CD4-positive, alpha-beta T cell treated with Interleukin-15 for 4 hours (primary cell): ENCODE measurements at places on chromosomes 5 and 9.
A peak's percentile ranks its signal among the peaks of the same experiment; 100 is the strongest.

GRCh38 chr5:3361811-3362605, 233.6 kb upstream of the IRX1 start:
- no peak for DNase-seq

GRCh38 chr9:27205198-27205597, 91.8 kb downstream of the EQTN start:
- DNase-seq, result no peak

DNA sequence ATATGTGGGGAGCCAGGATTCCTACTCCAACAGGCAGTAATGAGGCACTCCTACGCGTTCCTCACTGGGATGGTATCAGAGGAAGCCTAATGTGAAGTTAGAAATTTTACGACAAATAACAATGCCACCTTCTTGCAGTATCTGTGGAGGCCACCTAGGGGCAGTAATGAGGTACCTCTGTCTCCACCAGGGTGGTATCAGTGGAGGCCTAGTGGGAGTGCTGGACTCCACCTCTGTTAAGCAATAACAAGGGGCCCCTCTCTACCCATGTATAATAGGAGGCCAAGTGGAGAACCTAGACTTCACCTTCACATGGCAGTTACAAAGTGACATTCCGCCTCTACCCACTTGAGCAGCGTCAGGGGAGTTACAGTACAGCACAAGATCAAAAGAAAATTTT, 147.9 kb downstream of the PLPPR1 start:
- no peak for DNase-seq

GRCh38 chr9:134382733-134383132, 56.5 kb downstream of the RXRA start:
- no peak for DNase-seq

DNA sequence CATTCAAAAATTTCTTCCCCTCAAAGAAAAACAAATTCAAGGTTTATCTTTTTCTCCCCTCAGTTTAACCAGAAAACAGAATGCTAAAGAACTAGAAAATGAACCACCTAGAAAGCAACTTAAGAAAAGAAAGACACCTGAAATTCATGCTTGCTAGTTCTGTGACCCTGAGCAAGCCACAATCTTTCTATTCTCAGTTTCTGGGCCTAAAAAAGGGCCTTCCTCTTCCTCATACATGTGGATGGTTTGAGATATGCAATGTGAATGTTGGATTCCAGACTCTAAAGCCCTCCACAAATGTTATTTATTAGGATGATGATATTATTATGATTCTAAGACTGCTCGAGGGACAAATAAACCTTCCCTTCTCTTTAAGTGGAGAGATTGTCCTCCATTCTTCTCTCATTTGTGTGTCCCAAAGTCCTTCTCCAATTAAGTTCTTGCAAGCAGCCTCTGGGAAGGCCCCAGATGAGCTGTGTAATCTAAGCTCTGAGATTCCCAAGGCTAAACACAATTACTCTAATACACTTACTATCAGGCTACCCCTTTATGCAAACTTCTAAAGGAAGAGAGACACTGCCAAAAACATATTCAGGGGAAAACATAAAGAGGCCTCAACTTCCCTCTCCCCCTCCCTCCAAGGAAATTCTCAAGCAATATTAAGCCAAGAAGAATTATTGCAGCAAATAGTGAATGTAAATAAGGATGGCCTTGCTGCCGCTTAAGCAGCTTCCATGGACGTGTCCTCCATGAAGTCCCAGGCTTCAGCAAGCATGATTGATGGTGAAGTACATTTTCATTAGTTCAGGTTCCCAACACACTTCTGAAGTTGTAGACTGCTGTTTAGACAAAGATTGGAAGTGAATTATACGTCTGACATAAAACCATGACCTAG, 80.2 kb downstream of the PRKACG start:
- DNase-seq, result no peak

DNA sequence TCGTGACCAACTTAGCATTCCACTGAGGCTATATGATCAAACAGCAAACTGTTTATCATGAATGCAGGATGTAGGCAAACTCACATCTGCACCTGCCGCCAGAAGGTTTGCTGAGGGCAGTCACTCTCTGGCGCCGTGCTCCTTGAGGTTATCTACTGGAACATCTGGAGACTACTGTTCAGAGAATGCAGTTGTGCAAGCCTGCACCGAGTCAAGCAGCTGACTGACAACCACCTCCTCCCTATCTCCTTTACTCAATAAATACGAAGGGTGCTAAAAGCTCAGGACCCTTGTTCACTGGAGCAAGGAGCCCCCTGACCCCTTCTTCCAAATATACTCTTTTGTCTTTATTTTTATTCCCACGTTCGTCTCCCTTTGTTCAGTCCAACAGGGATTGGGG, 27.1 kb downstream of the CCDC125 start:
- no peak for DNase-seq

DNA sequence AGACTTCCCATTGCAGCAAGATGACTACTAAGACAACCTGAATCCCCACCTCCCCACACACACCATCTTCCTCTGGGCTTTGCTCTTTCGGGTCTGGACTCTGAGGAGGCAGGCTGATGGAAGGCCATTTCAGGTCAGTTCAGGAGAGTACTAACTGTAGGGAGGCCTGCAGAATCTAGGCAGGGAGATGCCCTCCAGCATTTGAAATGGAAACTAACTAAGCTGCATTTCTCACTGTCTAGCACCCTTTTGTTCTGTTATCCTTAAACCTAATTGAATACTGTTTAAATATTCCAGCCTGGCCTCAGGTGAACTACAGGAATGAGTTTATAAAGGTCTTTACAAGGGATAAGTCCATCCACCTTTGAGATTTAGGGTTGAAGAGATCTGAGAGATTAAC, 4.9 kb upstream of the TBCA start:
- no peak for DNase-seq

- no peak for DNase-seq
Observed at GRCh38 chr9:99150451-99151171, 45.7 kb downstream of the TGFBR1 start.

GRCh38 chr5:82259172-82259800, 18.9 kb downstream of the RPS23 start:
- DNase-seq, result no peak

DNA sequence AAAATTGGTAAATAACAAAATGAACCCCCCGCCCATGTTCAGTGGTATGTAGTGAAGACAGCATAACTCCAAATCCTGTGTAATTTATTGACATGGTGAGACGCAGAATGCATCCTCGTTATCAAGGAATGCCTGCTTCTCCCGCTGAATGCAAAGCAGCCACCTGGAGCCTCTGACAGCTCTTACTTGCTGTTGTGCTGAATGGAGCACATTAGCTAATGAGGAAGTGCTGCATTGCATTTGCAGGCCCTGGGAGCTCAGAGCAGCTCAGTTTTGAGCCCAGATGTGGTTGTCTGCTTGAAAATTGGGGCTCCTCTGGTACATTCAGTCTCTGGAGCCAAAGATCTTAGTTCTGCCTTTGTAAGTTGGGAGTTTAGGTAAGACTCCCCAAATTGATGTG, 28.9 kb downstream of the PLAC8L1 start:
- no peak for DNase-seq

- no peak for DNase-seq
Observed at GRCh38 chr5:181158869-181159268, 11.5 kb downstream of the OR2V2 start.

DNA sequence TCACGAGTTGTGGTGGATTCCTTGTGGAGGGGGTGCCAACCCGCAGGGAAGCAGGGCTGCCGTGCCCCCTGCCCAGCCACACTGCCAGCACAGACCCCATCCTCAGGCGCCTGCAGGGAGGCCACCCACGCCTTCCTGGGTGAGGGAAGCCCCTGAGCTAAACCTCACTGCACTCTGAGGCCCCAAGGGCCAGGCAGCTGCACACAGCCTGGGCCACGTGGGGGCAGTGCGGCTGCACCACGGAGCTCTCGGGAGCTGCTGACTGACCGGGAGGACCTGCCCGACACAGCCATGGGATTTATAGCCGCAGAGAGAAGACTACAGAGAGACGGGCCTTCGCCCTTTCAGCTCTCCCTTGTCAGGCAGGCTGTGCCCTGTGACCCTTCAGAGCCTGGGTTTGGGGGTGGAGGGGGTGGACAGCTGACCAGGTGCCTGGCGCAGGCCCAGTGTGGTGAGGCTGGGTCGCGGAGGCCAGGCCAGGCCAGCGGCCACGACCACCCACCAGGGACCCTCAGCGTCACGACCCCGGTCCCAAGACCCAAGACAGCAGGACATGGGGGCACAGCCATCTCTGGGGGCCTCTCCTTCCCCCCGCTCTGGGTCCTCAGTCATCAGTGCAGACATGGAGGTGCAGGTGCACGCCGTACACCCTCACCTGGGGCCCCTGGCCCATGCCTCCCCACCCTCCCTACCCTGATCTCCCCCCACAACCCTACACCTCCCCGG, 4.3 kb upstream of the AHRR start:
- no peak for DNase-seq

DNA sequence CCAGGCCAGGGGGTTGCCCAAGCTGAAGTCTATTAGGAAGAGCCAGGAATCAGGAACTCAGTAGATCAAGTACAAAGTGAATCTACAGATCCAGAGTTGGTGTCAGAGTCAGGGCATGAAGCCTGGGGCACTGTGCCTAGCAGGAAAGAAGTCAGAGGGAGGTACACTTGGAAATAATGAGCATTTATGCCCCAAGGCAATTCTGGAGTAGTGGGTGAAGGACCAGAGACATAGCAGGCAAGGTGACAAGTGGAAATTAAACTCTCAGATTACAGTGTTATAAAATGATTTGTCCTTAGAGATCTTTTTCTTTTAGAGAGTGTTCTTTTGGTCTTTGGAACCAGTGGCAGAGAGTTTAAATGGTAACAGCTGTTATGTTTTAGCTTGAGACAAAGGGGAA, 138.0 kb downstream of the ADAMTSL1 start:
- no peak for DNase-seq

DNA sequence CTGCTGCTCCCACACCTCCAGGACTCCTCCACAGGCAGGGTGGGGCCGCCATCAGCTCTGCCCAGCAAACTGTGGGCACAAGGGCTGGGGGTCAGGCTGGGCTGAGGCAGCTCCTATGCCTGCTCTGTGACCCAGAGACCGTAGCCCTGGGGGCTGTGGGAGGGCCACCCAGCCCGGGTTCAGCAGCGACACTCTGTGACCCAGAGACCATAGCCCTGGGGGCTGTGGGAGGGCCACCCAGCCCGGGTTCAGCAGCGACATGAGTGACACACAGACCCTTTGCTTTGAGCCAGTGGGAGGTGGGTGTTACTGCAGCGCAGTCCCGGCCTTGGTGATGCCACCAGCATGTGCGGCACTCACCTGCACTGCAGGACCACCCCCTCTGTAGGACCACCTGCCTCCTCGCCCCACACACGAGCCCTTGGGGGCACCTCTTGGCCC, 118.9 kb upstream of the LPCAT1 start:
- DNase-seq, result no peak

- no peak for DNase-seq
Observed at GRCh38 chr5:157533011-157533481, 42.5 kb downstream of the ADAM19 start.

DNA sequence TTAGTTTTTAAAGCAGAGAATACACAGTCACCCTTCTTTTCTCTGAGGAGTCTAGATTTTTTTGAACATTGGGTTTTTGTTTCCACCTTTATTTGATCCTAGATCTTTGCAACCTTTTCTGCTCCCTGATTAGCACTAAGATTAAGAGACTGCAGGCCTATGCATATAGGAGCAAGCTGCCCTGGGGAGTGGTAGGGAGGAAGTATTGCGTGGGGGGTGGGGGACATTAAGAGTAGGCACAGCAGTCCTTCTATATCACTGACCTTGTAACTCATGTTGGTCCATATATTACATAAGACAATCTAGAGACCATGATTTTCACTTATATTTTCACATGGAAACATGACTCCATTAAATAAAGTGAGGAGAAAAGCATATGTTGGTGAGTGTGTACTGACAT, 149.1 kb downstream of the ADGRV1 start:
- DNase-seq, result no peak

GRCh38 chr5:10689391-10690081, 71.5 kb downstream of the DAP start:
- no peak for DNase-seq

DNA sequence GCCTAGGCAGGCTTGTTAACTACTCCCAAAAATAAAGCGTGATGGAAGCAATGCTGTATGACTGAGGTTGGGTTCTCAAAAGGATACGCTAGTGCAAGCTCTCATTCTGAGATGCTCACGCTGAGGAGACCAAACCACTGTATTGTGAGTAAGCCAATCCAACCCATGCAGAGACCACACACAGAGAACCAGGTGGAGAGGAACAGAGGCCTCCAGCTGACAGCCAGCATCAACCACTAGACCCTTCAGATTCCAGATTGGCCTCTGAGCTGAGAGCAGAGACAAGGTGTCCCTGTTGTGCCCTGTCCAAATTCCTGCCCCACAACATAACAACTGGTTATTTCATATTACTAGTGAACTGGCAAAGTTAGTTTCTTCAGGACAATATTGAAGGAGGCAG, 4.5 kb downstream of the TSTD2 start:
- DNase-seq, result no peak

DNA sequence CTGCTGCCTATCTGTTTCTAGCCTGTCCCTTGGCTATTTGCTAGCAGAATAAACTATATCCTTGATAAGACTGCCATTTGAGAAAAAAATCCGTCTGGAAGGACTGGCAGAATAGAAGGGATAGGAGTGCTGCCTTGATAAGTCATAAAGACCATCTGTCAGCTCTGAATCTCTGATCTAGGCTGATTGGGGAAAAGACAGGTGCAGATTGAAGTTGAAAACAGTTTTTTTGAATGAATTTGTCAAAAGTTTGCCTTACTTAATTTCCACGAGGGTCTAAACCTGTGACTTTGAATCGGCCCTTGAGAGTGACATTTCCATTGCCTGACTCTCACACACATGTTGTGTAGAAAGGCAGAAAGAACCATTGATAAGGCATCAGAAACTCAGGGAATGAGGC, 218.6 kb downstream of the MAN2A1 start:
- no peak for DNase-seq

GRCh38 chr5:86971034-86971571, 296.6 kb upstream of the RASA1 start:
- peak; percentile 15 for DNase-seq

- no peak for DNase-seq
Observed at GRCh38 chr9:88399966-88400365, 11.7 kb downstream of the SPIN1 start.

DNA sequence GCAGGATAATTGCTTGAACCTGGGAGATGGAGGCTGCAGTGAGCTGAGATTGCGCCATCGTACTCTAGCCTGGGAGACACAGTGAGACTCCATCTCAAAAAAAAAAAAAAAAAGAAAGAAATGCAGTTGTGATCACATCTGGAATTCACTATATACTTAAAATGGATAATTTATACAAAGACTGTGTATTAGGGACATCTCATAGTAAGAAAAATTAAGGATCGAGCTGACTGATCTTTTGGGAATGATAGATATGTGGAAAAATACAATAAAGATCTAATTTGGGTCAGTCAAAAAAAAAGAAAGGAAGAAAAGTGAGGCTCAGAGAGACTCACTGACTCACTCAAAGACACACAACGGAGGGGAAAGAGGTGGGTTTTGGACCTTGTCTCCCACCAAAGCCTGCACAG, 73.2 kb upstream of the STXBP1 start:
- no peak for DNase-seq

GRCh38 chr5:55036477-55036876, 12.4 kb downstream of the GZMK start:
- no peak for DNase-seq

- peak; percentile 4 for DNase-seq
Observed at GRCh38 chr5:98492258-98492657, 281.2 kb upstream of the RGMB start.
